NCI-H2107 (cell line): ENCODE measurements at places on chromosomes 11 and 22.

DNA sequence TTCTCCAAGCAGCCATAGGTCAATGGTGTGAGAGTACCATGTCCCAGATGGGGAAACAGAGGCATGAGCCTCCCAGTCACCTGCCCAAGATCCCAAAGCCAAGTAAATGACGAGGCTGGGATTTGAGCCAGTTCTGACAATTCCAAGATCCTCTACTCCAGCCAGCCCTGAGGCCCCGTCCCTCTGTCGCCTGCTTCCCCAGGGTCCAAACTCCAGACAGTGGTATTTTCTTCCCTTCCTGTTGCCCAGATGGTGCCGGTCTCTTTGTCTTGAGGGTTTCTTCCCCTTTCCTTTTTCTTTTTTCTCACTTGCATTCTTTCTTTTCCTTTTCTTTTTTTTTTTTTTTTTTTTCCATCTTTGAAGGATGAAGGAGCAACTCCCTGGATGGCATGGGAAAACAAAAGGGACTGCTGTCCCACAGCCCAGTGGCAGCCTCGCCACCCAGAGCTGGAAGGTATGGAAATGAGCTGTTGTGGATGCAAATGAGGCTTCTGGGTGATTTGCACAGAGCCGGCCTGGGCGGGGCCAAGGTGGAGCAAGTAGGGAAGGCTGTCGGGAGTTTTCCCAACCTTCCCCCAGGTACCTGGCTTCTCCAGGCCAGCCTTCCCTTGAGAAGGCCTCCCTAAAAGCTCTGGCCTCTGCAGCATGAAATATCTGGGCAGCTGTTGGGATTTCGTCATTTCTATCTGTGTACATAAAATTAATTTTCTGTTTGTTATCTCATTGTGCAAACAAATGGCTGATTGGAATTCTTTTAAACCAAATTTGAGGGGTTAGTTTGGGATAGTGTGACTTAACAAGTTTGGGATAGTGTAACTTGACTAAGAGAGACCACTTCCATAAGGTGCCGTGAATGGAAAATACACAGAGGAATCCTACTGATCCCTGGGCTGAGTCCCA, 146.8 kb downstream of the MN1 start:
- no peak for DNase-seq

- DNase-seq = peak; percentile 92
Measured at GRCh38 chr22:41285820-41286638, at the start of gene RANGAP1. TSS of gene RANGAP1 (minus strand) at chr22:41286187. CDS start at chr22:41281044, 5,143 bp downstream.

- DNase-seq = no peak
Measured at GRCh38 chr11:115657586-115657985, 153.4 kb upstream of the CADM1 start.

DNA sequence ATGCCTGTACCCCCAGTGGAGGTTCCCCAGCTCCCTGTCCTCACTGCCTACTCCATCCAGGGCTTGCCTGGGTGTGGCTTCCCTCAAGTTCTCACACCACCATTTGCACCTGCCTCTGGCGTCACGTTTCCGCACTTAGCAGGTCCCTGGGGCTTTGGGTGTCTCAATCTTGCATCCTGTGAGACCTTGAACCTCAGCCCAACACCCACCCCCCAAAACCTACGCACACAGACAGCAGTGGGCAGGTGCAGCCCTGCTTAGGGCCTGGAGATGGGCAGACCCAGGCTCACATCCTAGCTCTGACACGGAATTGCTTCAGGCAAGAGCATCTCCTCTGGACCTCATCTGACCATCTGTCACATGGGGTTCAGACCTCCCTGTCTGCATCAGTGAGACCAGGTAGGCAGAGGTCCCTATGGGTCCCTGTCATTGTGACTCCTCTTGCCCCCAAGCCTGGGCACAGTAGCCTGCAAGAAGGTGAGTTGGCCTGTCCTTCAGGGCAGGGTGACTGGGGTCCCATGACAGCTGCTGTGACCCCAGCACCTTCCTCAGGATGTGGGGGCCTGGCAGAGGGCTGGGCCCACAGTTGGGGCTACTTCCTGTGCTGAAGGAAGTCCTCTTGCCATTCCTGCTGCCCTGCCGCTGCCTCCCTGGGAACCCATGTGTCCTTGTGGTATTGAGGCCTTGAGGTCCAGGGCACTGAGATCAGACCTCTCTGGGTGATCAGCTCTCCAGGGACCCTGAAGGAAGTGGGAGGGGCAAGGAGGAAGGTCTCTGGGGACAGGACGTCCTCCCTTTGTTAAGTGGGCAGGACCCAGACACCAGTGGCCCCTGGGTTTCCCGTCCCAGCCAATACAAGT, 2.0 kb downstream of the SIPA1 start:
- DNase-seq = peak; percentile 55

- peak; percentile 75 for DNase-seq
Measured at GRCh38 chr11:70755410-70756158, 357.3 kb downstream of the CTTN start.

DNA sequence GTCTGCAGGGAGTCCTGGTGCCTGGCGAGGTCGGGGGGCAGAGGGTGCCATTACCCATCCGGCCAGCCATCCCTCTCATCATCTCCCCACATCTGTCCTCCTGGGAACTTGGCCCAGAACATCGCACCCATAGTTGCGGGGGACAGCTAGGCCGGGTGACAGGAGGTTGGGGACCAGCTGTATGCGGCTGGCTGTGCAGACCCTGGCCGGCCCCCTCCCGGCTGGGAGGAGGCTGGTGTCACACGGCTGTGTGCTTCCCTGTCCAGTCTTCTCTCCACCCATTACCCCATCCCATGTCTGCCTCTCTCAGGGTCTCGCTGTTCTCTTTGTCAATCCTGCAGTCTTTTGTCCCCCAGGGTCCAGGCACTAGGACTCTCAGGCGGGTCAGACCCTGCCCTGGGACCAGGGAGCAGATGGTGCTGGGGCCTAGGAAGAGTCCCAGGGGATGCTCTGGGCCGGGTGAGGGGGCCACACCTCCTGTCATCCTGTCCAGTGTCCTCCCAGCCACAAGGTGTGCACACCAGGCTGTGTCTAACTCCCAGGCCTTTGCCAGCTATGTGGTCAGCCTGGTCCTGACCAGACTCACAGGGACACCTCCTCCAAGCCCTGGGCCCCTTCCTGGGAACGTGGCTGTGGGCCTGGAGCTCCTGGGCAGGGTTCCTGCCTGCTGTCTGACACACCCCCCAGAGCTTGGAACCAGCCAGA, 6.4 kb upstream of the TBX1 start:
- DNase-seq = no peak

GRCh38 chr11:3627291-3627690, 14.5 kb downstream of the ART5 start:
- DNase-seq = no peak

GRCh38 chr22:39231197-39231950, 13.4 kb downstream of the PDGFB start:
- no peak for DNase-seq

DNA sequence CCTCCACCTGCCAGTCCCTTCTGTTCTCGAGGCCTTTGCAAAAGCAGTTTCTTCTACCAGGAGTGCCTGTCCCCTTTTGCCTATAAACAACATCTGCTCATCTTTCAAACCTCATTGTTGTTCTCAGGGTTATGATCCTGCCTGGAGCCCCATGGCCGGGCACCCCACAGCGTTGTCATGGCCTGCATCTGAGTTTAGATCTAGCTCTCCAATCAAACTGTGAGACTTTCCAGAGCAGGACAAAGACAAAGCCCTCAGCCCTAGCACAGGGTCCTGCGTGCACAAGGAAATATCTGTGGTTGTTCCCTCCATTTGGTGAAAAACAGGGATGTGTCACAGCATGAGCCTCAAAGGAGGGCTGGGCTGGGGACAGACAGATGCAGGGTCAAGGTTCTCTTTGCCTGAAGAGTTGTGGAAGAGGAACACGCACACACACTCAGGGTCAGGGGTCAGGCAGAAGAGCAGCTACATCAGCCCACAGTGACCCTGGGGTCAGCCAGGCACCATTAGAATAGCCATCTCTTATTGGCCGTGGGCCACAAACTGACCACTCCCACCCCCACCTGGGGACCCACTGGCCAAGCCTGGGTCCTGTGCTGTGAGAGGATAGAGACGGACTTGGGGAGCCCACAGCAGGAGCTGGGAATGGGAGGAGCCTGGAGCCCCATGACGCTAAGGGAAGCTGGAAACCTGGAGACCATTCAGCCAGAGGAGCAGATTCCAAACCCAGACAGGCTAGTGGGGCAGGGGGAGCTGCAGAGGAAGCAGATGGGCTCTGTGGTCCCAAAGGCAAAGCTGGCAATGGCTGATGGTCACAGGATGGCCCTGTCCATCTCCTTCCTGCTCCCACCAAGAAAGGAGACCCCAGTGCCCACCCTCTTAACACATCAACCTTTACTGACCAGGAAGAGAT, 99.4 kb downstream of the PDE2A start:
- DNase-seq = no peak

DNA sequence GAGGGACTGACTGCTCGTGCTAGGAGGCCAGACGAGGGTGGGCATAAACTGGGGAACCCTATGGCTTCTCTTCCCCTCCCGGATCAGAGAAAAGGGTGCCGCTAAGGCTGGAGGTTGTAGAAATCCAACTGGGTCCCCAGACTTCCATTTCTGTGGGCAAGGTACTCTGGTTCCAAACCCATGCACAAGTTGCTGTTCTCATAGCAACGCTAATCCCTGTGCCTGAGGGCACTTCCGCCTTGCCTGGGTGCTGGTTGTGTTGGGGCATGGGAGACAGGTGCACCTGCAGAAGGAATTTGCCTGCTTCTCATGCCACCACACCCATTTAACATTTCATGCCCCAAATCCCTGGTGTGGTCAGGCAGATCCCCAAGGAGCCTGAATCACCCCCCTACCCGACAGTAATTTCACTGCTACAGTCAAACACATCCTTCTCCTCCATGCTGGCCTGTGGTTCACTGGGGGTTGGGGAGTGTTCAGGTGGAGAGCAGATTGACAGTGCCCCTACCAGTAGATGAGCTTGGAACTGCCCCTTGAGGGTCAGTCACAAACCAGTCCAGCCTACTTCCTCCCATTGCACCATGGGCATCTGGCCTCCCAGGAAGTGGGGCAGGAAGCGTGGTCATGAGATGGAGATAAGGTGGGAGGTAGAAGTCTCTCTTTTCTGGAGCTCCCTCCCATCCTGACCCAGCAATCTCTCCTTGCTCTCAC, 1.2 kb downstream of the C2CD2L start:
- no peak for DNase-seq

GRCh38 chr11:128405714-128406662, 181.4 kb downstream of the ETS1 start:
- no peak for DNase-seq

DNA sequence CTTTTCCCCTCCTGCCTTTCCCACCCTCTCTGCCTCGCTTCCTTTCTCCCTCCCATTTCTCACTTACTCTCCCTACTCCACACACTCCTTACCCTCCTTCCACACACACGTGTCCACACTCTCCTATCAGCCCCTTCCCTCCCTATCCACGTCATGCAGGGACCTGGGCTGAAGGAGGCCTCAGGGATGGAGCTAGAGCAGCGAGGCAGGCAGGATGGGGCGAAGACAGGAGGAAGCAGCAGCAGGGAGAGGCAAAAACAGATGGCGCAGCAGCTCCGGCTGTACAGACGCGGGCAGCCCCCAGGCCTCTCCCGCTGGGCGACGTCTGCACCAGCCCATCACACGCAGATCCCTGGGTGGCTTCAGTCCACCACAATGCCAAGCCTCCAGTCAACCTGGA, 97.9 kb downstream of the SPATA19 start:
- no peak for DNase-seq

DNA sequence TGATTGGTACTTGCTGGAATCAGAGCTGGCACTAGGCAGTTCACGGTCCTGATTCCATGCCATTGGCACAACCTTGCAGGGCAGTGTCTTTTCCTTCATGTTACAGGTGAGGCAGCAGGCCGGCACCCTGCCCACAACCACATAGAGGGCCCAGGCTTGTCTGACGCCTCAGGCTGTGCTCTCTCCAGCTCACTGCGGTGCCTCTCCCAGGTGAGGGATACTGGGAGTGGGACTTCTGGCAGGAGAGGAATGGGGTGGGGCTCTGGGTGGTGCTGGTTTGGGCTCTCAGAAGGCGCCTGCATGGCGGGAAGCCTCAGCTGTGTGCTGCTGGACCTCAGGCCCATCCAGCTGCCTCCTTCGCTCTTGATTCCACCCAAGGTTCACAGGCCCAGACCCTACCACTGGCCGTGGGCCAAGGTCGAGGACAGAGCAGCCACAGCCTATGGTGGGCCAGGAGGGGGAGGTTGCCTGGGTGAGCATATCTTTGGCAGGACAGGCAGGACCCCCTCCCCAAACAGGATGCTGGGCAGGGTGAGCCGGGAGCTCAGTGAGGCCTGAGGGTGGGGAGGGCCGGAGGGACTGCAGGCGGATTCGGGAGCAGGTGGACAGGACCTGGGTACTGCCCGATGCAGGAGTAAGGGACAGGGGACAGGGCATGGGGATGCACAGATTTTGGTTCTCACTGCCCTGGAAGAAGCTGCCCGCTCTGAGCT, 7.0 kb upstream of the MPPED1 start:
- DNase-seq = peak; percentile 15

DNA sequence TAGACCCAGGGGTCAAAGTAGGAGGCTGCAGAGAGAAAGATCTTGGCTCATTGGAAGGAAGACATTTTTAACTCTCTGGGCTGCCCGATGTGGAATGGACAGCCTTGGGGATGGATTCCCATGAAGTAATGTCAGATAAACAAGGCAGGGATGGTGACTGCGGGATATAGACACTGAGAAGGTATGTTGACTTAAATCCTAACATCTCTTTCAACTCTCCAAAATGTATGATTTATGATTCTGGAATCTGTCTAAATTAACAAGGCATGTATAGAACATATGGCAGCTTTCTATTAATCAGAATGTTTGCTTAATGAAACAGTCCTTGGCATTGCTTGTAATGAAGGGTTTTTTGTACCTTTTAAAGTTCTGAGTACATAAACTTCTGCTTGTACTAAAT, 56.1 kb upstream of the VSTM5 start:
- DNase-seq = no peak

DNA sequence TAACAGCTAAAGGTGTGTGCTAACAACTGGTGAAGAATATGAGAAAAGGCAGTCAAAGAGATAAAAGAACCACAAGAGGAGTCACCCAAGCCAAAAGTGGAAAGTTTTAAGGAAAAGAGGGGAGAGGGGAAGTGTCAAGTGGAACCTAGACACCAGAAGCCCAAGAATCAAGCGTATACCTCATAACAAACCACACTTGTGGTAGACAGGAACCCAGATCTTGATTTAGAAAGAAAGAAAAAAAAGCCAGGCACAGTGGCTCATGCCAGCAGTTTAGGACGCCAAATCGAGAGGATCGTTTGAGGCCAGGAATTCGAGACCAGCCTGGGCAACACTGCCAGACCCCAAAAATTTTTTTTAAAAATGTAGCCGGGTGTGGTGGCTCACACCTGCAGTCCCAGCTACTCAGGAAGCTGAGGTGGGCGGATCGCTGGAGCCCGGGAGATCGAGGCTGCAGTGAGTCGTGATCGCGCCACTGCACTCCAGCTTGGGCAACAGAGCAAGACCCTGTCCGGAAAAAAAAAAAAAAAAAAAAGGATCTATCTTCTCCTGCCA, 877 bp downstream of the SLC25A17 start:
- no peak for DNase-seq

- no peak for DNase-seq
Measured at GRCh38 chr22:46587061-46587460, 33.1 kb upstream of the GRAMD4 start.
